CD4-positive, alpha-beta T cell treated with Interferon gamma for 1 hour (primary cell): ENCODE measurements at places on chromosomes 2 and 18.

DNA sequence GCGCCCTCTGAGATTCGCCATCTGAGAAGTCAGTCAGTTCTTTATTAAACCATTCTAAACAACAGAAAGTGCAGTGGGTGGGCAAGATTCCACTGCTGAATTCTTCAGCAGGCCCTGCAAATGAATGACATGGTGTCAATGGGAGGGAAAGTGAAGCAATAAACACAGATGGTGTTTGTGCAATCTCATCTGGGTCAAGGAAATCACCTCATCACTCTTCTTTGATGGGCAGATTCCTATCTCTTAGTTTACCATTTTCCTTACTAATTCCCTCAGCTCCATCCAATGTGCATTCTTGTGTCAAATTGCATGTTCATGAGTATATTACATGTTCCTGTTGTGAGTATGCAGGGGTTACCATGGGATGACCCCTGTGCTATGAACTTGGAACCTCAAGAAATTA, 100.7 kb upstream of the CYP1B1 start:
- no peak for DNase-seq

DNA sequence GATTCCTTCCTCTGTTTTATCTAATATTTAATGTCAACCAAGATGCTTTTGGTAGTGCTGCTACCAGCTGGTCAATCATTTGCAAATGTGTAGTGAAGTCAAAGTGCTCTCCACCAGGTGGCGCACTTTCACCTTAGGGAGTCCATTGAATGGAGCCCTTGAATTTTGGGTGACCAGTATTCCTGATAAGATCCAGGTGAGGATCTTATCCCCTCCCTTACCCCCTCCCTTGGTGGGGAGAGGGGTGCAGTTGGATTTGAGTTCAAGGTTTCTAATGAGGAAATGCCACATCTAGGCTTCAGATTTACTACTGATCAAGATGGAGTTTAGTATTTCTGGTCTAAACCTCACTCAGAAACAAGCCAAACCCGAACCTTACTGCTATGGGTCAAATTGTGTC, 12.0 kb upstream of the E2F6 start:
- peak; percentile 63 for DNase-seq

GRCh38 chr18:28855524-28855923, 678.6 kb upstream of the CDH2 start:
- no peak for DNase-seq

GRCh38 chr2:21165350-21165749, 41.6 kb downstream of the TDRD15 start:
- DNase-seq, result no peak

DNA sequence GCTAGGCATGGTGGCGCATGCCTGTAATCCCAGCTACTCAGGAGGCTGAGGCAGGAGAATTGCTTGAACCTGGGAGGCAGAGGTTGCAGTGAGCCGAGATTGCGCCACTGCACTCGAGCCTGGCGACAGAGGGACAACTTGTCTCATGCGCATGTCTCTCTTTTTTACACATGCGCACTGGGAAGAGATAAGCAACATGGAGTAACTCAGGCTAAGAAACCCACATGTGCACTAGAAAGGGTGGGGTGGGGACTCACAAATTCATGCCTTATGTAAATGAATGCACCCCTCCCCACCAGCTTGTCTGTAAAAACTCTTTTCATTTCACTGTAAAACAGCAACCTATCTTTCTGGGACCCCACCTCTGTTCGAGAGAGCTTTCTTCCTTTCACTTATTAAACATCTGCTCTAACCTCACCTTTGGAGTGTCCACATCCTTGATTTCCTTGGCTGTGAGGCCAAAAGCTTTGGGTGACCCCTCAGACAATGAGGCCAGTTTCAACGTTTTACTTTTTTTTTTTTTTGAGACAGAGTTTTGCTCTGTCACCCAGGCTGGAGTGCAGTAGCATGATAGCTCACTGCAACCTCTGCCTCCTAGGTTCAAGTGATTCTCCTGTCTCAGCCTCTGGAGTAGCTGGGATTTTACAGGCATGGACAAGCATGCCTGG, 91.6 kb upstream of the RMP24 start:
- DNase-seq, result no peak

GRCh38 chr18:48862678-48863270, 88.0 kb downstream of the SMAD7 start:
- no peak for DNase-seq

- DNase-seq, result no peak
Measured at GRCh38 chr2:8376603-8377410, 305.0 kb upstream of the ID2 start.

DNA sequence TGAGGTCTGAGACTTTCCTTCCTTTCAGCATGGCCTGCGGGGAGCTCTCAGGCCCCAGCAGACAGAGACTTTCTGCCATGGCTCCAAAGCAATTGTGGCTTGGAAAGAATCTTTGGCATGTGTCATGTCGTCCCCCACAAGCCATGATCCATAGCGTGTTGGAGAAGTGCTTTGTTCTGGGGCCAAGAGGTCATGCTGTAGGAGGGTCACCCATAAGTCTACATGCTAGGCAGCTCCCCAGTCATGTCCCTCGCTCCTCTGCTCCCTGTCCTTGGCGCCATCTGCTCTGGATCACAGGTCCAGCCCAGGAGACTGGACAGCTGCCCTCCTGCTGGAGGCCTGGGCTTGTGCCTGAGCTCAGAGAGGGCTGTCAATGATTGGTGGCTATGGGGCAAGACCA, 78.8 kb upstream of the LCLAT1 start:
- DNase-seq, result no peak

DNA sequence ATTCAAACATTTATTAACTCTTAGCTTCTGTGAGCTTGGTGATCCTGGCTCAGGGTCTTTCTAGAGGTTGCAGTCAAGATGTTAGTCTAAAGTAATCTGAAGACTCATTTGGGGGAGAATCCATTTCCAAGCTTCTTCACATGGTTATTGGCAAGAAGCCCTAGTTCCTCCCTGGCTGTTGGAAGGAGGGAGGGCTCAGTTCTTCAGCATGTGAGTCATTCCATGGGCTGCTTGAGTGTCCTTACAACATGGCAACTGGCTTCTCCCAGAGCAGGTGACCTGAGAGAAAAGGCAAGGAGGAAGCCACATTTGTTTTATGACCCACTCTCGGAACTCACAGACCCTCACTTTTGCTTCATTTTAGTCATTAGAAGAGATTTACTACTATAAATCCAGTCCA, 10.6 kb upstream of the C2orf74 start:
- DNase-seq, result no peak

GRCh38 chr2:10330700-10331026, 28.0 kb downstream of the HPCAL1 start:
- DNase-seq, result no peak

GRCh38 chr2:167908786-167909185, 338.6 kb downstream of the STK39 start:
- no peak for DNase-seq

GRCh38 chr2:100077456-100077855, 64.9 kb downstream of the AFF3 start:
- DNase-seq, result no peak

GRCh38 chr18:49051311-49051967, 100.7 kb upstream of the SMAD7 start:
- no peak for DNase-seq

- DNase-seq, result no peak
Measured at GRCh38 chr2:203650860-203651613, 55.4 kb upstream of the CD28 start.

GRCh38 chr2:200620606-200621390, 35.0 kb downstream of the AOX1 start:
- no peak for DNase-seq

- no peak for DNase-seq
Measured at GRCh38 chr18:58106289-58107070, 62.5 kb downstream of the NEDD4L start.

DNA sequence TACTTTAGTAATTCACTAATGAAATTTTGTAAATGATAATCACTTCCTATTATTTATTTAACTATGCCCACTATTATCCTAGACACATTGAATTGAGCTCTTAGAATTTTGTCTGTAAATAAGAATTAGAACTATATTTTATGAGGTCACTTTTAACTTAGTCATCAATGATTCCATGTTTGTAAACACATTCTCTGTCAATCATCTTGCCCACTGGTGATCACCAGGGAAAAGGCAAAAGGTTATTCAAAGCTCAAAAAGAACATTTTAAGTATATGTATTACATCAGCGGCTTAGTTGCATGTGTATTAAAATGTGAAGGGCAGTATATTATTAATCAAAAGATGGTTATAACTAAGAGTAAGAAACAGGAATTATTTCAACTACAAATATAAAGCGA, 25.2 kb downstream of the SCN9A start:
- no peak for DNase-seq

GRCh38 chr18:70116949-70117348, 88.5 kb downstream of the RTTN start:
- DNase-seq, result no peak

DNA sequence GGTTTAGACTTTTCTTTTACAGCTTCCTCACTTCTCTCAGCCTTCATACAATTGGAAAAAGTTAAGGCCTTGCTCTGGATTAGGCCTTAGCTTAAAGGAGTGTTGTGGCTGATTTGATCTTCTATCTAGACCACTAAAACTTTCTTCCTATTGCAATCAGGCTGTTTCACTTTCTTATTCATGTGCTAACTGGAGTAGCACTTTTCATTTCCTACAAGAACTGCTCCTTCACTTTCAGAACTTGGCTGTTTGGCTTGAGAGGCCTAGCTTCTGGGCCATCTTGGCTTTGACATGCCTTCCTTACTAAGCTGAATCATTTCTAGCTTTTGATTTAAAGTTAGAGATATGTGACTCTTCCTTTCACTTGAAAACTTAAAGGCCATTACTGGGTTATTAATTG, 114.3 kb downstream of the ARHGEF4 start:
- no peak for DNase-seq
